NCI-H1694 treated with DMSO at 0.1 percent for 48 hours (cell line): ENCODE measurements at places on chromosomes 16 and 17.

GRCh38 chr17:41638941-41639340 is 14.6 kb upstream of the KRT17 start:
- no peak for DNase-seq

GRCh38 chr16:10612649-10613179 is 32.3 kb upstream of the EMP2 start:
- no peak for DNase-seq

DNA sequence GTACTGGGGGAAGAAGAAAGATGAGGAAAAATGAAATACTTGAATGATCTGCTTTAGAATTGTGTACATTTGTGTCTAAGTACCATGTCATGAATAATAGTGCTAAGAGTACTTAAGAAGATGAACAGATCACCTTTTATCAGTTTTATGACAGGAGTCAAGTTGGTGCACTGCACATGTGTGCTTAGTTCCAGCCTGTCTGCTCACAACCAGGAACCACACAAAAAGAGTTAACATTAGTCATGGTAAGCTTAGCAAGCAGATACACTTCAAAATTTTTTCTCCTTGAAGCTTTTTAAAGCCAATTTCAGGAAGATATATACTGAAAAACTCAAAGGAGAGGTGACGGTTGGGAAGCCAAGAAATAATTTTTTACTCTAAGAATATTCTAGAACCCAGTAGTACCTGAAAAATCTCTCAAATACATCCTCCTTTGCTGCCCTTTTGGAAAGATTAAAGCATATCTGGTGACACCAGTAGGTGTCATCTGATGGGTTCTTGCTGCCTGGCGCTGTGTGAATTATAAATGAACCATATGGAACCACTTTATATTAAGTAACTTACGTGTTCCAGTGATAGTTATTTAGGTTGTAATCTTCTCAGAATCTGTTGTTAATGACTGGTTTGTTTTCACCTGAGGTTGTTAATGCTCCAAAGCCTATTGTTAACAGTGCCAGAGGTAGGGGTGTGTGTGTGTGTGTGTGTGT is 93.4 kb downstream of the MSI2 start:
- peak; percentile 48 for DNase-seq

- no peak for DNase-seq
Observed at GRCh38 chr17:53149316-53149715, 673.4 kb upstream of the KIF2B start.

GRCh38 chr17:82098939-82099763 is 1.1 kb upstream of the FASN start:
- DNase-seq, result no peak

DNA sequence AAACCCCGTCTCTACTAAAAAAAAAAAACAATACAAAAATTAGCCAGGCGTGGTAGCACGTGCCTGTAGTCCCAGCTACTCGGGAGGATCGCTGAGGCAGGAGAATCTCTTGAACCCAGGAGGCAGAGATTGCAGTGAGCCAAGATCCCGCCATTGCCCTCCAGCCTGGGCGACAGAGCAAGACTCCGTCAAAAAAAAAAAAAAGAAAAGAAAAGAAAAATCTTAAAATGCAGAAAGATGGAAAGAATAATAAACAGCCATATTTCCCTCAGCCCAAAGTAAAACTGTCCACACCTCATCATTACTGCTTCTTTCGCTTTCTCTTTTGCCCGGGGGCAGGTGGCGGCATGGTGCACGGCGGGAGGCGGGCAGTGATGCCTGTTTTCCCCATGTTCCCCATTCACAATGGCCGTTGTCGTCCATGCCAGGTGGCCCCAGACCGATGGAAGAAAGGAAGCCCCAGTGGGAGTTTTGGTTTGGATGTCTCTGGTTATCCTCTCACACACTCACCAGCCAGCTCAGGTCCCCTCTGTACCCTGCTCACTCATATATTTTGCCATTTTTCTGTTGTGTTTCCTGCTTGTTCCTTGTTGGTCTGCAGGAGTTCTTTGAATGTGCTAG is 37.0 kb upstream of the PEMT start:
- DNase-seq, result no peak
